Naive thymus-derived CD4-positive, alpha-beta T cell (primary cell): ENCODE measurements at places on chromosomes 1 and 21.

- no peak for DNase-seq
Observed at GRCh38 chr1:97069312-97069711, 347.7 kb downstream of the PTBP2 start.

GRCh38 chr1:84598846-84599741, 24.9 kb upstream of the CTBS start:
- DNase-seq: no peak

DNA sequence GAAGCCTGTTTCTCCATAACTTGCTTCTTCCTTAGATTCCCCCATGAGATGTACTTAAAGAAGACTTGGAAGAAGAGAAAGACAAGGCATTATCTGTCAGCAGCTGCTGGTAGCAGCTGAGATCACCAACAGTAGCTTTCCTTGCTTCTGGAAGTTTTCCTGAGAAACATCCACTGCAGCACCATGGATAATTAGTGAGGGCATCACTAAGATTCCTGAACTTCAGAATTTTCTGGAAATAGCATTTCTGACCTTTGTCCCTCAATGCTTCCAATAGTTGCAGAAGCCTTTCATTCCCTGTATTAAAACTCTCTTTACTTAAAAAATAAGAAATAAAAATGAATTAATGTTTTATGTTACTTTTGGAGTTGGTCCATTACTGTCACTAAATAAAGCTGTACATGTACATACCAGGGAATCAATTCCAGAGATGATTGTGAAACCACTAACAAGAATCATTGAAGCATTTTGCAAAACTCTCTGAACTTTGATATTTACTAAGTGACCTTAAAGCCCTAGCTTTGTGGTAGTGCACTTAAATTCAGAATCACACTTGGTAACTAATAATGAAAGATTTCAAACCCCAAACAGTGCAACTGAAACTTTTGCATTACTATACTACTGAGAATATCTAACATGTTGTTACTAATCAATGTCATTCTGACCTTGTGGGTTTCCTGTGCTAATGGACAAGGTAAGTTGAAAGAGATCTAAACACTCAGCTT, at the start of gene CFHR4:
Gene CFHR4, plus strand, starts transcription at position 538 of the 725 bp plus-strand sequence. Its CDS starts 99 bp downstream, at position 637.
- no peak for DNase-seq

DNA sequence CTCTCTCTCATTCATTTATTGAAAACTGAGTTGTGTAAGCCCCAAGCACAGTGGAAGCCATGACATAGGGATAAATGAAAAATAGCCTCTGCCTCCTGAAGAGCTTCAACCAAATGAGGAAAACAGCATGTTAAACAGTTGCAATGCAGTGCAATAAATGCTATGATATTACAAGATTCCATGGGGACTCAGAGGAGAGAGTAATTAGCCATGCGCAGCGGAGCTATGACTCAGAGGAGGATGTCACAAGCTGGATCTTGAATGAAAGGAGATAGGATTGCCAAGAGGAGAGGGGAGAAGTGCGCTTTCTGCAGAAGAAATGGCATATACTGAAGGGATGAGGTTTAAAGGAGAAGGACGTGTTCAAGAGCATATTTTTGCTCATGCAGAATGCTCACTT, 231.3 kb upstream of the PLXNA2 start:
- DNase-seq: no peak

DNA sequence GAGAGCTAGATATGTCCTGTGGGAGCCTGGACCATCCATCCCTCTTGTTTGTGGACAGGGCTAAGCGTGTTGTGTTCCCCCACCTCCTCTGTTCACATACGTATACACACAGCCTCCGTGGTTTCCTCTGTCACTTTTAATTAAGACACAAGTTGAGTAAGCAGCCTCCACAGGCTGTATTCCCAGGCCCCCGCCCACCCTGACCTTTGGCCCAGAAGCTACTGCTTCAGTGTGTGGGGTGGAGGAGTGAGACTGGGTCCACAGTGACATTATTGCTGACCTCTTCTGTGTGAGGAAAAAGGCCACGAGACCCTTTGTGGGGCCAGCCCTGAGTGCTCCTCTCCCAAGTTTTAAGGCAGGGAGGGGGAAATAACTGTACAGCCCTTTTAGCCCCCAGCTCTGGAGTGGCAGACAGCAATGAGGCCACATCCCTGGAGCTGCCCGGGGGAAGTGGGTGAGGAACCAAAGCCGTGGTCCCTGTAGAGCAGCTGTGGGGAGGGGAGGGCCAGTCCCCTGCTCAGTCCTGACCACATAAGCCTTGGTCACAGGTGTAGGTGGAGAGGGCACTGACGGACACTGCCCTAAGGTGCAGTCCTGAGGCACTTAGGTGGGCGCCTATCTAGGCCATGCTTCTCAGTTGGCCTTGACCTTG, 4.4 kb downstream of the ELOVL1 start:
- DNase-seq: no peak

DNA sequence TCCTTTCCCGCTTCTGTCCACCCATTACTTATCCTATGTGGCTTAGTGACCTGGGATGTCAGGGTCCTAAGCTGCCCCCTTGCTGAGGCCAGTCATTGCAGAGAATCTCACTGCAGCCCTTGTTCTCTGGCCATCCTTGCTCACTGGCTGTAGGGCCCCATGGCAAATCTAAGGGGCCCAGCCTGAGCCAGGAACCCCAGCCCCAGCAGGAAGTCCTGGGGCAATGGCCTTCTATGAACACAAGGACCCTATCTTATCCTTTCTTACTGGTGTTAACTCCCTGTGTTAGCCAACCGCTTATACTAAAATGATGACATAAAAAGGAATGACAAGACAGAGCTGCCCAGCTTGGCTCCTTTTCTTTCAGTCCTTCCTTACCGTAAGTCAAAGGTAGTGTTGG, 29.9 kb downstream of the DHCR24 start:
- no peak for DNase-seq

GRCh38 chr1:224631462-224632115, 15.5 kb downstream of the CNIH3 start:
- no peak for DNase-seq

DNA sequence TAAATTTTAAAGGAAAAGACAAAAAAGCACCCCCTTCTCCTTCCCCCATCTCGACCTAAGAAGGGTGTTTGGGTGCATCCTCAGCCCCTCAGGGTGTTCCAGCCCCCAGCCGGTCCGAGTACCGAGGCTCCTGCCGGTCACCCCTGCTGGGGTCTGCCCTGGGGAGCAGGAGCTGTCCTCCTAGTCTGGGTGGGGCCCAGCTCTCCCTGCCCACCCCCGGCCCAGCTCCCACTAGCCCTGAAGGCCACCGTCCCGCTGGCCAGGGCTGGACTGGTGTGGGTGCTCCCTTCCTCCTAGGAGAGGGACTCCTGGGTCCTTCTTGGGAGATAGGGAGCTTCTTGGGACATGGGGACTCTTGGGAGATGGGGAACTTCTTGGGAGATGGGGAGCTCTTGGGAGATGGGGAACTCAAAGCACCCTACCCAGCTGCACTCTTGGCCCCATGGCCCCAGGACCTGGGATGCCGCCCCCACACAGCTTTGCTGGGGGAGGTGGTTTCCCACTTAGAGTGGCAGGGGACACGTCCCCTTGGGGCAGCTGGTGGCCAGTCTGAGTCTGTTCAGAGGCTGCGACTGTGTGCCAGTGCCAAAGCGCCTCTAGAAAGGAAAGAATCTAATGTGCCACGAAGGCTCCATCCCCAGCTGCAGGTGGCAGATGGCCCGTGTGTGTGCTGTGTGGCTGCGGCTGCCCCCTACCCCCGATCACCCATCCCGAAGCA, 44.5 kb downstream of the MORN1 start:
- DNase-seq: no peak

DNA sequence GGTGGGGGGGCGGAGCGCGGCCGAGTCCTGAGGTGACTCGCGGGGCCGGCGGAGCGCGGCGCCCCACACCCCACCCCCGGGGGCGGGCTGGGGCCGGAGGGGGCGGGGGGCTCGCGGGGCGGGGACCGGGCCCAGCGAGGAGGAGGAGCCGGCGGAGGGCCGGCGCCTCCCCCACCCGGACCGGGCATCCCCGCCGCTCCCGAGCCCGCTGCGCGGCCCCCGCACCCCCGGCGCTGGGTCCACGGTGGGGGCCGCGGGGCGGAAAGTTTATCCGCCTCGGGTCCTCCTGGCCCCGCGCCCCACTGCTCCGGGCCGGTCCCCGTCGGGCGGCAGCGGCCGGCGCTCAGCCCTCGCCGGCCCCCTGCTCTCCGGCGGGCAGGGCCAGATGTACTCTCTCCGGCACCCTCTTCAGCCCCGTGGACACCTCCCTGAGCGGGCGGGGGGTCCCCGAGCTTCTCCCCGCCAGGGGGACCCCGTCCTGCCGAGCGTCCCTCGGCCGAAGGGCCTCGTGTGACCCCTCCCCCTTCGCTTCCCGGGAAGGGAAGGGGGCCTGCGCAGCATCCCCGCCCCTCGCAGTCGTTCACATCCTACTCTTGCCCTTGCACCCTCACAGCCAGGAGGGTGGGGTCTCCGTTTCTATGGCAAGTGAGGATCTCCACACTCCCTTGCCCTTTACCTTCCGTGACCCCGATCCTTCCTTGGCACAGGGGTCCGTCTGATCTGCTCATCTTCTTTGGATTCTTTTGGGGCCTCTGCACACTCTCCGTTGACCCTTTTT, 663 bp downstream of the CAMTA1 start:
- DNase-seq: peak; percentile 11
